ENCODE measurements at places on chromosomes 11 and 22. TPM values are rescaled to one million over a fixed set of nuclear protein-coding genes. Genes with fewer than 3 reads are reported as not detected.

The PARVG gene
- total RNA-seq, result 3.1 TPM

The APIP gene
- total RNA-seq, result 17.2 TPM

The MB gene
- total RNA-seq, result 84.5 TPM

The SLC17A6 gene
- not detected for total RNA-seq

The GPHA2 gene
- not detected for total RNA-seq

The CCDC188 gene
- total RNA-seq, result not detected

The NEFH gene
- total RNA-seq, result 0.52 TPM

The ANGPTL5 gene
- 1.6 TPM for total RNA-seq

The OR6A2 gene
- total RNA-seq, result under 0.01 TPM

The GNAZ gene
- total RNA-seq, result 2.1 TPM

The SAA4 gene
- not detected for total RNA-seq

The OR8A1 gene
- total RNA-seq, result not detected

The TSPAN18 gene
- 11.5 TPM for total RNA-seq

The F2 gene
- total RNA-seq, result 0.52 TPM

The SMIM35 gene
- not detected for total RNA-seq

The CRYAB gene
- total RNA-seq, result 37.6 TPM

The UPK3A gene
- not detected for total RNA-seq

The MUC5AC gene
- under 0.01 TPM for total RNA-seq

The PLAAT5 gene
- 3.7 TPM for total RNA-seq

The LRRC55 gene
- under 0.01 TPM for total RNA-seq

The CECR2 gene
- total RNA-seq, result 8.9 TPM

The C22orf15 gene
- not detected for total RNA-seq

The FREY1 gene
- total RNA-seq, result 1.6 TPM

The KRTAP5-1 gene
- total RNA-seq, result not detected

The TRIM49 gene
- total RNA-seq, result not detected

The CCDC88B gene
- total RNA-seq, result 2.6 TPM

The IGSF22 gene
- 7.3 TPM for total RNA-seq

The LRRC4C gene
- 2.1 TPM for total RNA-seq

The SLC6A5 gene
- not detected for total RNA-seq

The PGA3 gene
- 0.52 TPM for total RNA-seq

All from skeletal muscle tissue (tissue), 5 donors.